Fibroblast of lung (primary cell): ENCODE measurements at places on chromosomes 16 and 17. TPM values are rescaled to one million over a fixed set of nuclear protein-coding genes. Genes with fewer than 3 reads are reported as not detected.

SHMT1 gene
- total RNA-seq = 9.2 and 11.9 TPM in 2 replicates

- DNase-seq = no peak
Measured at GRCh38 chr16:23257682-23258081, 44.4 kb upstream of the SCNN1B start.

DNA sequence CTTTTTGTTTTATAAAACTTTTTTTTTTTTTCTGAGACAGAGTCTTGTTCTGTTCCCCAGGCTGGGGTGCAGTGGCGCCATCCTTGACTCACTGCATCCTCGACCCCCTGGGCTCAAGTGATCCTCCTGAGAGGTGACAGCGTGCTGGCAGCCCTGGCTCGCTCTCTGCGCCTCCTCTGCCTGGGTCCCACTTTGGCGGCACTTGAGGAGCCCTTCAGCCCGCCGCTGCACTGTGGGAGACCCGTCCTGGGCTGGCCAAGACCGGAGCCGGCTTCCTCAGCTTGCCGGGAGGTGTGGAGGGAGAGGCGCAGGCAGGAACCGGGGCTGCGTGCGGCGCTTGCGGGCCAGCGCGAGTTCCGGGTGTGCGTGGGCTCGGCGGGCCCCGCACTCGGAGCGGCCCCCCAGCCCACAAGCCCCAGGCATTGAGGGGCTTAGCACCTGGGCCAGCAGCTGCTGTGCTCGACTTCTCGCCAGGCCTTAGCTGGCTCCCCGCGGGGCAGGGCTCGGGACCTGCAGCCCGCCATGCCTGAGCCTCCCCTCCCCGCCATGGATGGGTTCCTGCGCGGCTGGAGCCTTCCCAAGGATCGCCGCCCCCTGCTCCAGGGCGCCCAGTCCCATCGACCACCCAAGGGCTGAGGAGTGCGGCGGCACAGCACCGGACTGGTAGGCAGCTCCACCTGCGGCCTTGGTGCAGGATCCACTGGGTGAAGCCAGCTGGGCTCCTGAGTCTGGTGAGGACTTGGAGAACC is 49.6 kb upstream of the HELZ start:
- DNase-seq = no peak

- DNase-seq = peak; percentile 18
Measured at GRCh38 chr16:81786868-81787267, 7.8 kb downstream of the PLCG2 start.

C1QTNF8 gene
- total RNA-seq = not detected in 2 replicates

DNA sequence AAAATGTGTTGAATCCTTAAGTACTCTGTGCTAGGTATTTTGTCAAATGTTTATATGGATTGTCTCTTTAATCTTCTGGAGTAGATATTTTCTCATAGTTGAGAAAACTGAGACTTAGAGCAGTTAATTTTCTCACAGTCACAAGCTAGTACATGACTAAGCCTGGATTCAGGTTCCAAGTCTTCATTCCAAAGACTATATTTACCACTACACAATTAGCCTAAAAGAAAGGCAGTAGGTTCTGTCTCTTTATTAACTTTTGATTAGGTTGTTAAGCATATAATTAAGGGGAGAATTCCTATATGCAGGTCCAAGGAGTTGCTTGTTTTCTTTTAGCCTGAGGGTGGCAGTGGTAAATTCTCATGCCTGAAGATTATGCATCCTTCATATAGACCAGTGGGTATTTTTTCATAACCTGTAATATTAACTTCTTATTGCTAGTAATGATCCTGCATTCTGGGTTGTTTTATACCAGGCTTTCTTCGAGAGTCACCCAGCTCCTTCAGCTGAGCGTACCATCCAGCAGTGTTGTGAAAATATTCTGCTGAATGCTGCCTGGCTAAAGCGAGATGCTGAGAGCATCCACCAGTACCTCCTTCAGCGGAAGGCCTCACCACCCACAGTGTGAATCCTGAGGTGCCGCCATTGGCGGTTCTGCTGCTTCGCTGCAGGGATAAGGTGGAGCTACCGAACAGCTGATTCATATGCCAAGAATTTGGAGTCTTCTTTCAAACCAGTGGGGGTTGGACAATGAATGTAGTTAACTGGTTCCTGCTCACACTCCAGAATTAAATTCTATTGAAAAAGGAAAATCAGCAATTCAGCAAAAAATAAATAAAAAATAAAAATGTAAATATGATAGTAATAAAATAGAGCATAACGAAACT is 28.2 kb upstream of the KPNB1 start:
- peak; percentile 95 for DNase-seq

DNA sequence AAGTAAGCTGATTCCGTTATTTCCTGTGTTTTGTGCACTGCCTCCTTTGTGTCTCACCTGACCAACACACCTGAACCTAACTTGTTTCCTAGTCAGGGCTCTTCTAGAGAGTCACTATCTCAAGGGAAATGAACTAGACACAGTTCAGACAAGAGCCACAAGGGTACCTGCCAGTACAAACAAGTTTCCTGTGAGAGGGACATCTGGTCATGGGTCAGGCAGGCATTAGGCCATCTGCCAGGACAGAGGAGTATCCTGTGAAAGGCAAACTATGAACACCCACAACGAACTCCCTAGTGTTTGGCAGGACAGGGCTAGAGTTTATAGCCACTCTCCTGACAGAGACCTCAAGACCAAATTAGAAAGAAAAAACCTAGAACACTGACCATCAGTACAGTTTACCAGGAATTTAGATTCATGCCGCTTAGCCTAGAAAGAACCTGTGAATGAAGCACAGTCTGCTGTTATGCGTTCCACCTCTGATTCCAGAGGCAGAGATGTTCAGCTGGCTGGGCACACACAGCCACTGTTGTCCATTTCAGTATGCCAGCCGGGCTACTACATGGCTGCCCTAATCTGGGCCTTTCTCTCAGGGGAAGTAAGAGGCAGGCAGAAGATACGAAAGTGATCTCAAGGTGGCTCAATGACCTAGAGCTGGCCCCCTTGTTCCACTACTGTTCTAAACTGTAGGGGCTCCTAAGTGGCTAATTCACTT is 20.7 kb upstream of the GLG1 start:
- DNase-seq = peak; percentile 26

DNA sequence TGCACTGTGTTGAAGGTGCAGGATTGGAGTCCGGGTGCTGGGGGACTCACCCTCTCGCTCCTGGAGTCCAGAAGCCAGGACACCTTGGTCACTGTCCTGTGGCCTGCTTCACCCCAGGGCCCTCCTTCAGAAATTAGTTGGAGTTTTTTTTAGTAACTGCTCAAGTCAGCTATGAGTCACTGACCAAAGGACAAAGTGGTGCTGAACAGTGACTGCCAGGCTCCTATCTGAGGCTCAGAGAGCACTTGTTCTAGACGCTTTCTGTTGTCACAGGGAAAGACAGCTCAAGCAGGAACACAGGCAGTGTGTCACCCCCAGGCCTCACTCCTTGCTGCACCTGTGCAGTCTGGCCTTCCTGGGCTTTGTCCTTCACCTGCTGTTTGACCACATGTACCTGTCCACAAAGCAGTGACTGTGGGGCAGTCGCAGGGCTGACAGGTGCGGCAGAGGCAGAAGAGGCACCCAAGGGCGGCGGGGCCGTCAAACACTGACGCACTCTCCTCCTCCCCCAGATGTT is 4.1 kb upstream of the FAAP100 start:
- DNase-seq = peak; percentile 51

GRCh38 chr17:59725691-59726090 is 18.2 kb downstream of the VMP1 start:
- DNase-seq = no peak

- no peak for DNase-seq
Measured at GRCh38 chr16:1661826-1662225, 16.3 kb upstream of the JPT2 start.

ECI1 gene
- 35.8 and 40.3 TPM in 2 replicates for total RNA-seq

DNA sequence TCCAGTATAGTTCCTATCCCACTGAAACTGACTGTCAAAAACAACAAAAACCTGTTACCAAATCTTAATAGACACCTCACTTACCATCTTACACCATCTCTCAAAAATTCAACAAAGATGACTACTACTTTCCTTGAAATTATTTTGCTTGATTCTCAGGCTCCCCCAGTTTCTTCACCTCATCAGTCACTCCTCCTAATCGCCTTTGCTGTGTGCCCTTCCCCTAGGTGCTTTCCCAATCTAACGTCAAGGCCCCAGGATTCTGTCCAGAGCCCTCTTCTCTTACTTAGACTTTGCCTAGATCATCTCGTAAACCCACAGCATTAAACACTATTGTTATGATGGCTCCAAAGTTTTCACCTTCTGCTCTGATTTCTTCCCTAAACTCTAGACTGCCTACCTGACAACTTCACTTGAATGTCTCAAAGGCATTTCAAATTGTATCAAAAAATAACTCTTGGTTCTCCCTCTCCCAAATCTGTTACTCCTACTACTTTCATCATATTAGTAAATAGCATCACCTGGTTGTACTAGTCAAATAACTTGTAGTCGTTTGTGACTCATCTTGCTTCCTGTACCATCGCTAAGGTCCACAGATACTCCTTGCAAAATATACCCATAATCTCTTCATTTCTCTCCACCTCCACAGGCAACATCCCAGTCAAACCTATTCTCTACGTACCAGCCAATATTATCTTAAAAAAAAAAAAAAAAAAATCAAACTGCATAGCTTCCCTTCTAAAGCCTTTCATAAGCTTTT is 18.0 kb downstream of the C16orf87 start:
- DNase-seq = no peak

DNA sequence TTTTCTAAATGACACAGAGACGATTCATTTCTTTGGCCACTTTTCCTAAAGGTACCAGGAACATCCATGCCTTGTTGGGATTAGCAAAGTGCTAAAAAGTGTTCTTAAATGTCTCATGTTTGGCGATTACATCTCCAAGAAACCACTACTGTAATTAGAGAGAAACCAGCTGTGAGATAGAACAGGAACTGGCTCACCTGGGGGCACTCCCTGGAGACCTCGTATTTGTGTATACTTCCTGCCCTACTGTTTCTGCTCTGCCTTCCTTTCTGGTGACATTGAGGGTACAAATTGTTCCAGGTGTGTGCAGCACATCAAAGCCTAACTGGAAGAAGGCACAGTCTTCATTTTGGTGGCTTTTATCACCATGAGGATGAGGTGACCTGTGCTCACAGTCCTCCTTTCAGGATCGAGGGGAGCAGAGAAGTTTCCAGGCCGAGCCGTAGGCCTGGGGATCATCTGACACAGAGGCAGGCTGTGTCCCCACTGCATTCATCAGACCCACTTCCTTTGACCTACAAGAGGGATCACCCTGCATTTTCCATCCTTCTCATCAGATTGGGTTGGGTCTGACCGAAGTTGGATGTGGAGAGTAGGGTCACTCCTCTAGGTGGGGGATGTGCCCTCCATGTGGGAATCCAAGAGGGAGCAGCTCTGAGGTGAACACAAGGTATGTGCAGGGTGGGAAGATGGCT is 23.7 kb downstream of the CCL4 start:
- no peak for DNase-seq

GUCY2D gene
- total RNA-seq = not detected in 2 replicates

KRTAP4-6 gene
- not detected in 2 replicates for total RNA-seq

DNA sequence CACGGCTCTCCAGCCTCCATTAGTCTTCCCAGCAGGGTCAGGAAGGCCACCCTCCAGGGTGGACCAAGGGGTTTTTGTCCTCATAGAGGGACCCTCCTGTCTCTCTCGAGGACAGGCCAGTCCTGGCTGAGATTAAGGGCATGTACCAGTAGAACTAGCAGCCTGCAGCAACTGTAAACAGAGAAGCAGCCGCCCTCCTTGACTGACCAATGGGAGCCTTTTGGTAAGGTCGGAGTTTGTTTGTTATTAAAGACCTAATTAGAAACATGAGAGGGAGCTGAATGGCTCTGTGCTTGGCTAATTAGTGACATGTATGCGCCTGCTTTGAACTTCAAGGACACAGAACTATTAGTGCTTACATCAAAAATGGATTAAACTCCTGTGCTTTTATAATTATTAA is 80.0 kb downstream of the CCDC182 start:
- DNase-seq = no peak

GRCh38 chr16:87391324-87391949 is 699 bp upstream of the MAP1LC3B start:
- DNase-seq = peak; percentile 19

- DNase-seq = no peak
Measured at GRCh38 chr16:55917373-55918160, 42.4 kb upstream of the CES5A start.

DNA sequence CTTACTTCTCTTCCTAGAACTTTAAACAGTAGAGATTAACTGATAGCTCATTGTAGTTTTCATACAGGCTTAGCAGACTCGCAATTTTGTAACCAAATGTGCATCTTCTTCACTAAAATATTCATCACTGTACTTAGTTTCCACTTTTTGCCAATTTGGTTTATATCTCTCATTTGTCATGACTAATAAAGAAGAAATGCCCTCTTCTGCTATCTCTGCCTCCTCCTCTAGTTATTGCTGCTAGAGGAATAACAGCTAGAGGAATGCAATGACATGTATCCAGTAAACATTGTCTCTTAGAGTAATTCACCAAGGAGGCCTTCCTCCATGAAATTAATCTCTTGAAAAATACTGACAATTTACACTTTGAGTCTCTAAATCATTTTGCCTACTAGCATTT is 115.5 kb upstream of the COX10 start:
- DNase-seq = no peak

DNA sequence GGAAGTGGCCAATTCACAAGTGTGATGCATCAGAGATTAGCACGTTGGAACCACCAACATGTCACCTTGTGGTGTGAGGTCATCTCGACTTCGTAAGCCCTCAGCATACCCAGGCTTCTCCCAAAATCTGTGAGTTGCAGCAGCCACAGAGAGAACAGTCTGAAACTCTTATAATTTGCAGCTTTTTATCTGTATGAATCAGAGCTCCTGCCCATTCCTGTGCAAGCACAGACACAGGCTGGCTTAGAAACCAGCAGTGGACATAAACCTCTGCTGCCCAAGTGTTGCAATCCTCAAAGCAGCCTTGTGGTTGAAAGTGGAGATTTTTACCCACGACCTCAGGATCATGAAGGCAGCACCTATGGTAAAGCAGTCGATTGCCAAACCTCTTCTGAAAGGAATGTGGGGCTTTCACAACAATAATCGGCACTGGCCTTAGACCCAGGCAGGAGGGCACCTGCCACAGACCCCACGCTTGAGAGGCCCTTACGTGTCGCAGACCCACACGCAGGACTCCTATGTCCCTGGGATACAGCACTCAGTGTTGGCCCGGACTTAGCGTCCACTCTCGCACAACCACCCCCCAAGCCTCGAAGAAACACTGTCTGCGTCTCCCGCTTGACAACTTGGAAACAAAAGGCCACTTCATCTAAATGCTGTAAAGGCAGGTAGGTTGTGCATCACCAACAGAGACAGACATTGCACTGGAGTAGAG is 24.5 kb upstream of the OSGIN1 start:
- DNase-seq = peak; percentile 63

GRCh38 chr17:40480501-40481003 is 20.9 kb downstream of the TNS4 start:
- DNase-seq = peak; percentile 81
